HFFc6 (cell line): ENCODE measurements at places on chromosomes 6 and 20. TPM values are rescaled to one million over a fixed set of nuclear protein-coding genes. Genes with fewer than 3 reads are reported as not detected.

GRCh38 chr20:2535711-2536559 is 438 bp upstream of the TMC2 start:
- no peak for DNase-seq

DNA sequence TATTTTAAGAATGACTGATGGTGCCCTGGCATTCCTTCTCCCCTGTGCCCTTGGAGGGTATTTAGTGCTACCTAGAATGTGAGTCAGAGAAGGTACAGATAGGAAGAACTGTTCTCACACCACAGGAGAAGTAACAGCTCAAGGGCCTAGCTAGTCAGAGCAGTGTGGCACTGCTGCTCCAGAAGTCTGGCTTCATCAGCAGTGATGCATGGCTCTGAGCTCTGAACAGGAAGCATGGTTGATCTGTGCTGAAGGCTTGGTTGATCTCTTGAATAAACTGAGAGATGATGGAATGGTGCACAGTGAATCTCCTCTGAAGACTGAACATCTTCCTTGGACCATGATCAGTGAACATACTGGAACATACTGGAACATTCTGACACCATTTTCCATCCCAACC is 425.3 kb upstream of the SLC35B3 start:
- no peak for DNase-seq

DNA sequence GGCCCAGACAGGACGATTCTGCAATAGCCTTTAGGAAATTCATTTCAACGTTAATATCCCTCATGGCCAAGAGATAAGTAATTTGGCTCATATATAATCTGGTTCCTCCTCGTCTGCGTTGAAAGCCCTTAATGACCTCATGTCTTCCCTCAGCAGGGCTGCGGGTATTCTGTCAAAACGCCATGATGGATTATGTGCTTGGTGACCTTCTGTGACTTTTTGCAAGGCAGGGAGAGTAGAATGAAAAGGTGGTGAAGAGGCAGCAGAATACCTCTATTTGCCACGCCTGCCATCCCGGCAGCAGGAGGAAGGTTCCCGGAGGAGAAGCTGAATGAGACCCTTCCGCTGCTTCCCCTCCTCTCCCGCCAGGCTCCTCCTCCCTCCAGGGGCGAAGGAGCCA is 41.1 kb upstream of the SPACA1 start:
- no peak for DNase-seq

GRCh38 chr20:24798930-24799705 is 150.0 kb upstream of the CST7 start:
- peak; percentile 25 for DNase-seq

The SLX4IP gene
- total RNA-seq: 4.1 and 4.3 TPM in 2 replicates
